ENCODE measurements at places on chromosomes 1 and 21.

GRCh38 chr1:236307435-236307834, 25.7 kb upstream of the ERO1B start:
- DNase-seq = no peak

DNA sequence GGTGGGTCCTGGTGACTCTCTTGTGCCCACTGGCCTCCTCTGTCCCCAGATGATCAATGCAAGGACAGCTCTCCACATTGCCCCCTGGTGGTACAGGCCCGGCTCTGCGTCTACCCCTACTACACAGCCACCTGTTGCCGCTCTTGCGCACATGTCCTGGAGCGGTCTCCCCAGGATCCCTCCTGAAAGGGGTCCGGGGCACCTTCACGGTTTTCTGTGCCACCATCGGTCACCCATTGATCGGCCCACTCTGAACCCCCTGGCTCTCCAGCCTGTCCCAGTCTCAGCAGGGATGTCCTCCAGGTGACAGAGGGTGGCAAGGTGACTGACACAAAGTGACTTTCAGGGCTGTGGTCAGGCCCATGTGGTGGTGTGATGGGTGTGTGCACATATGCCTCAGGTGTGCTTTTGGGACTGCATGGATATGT, 10.8 kb downstream of the ADAMTSL4 start:
- peak; percentile 54 for DNase-seq

GRCh38 chr1:201673915-201674314, 135.0 kb downstream of the NAV1 start:
- no peak for DNase-seq

GRCh38 chr1:2350911-2351655, 40.3 kb downstream of the MORN1 start:
- DNase-seq = no peak

GRCh38 chr1:56079391-56079790, 500.0 kb downstream of the PLPP3 start:
- no peak for DNase-seq

- DNase-seq = no peak
Measured at GRCh38 chr21:26100573-26100972, 70.0 kb downstream of the APP start.

DNA sequence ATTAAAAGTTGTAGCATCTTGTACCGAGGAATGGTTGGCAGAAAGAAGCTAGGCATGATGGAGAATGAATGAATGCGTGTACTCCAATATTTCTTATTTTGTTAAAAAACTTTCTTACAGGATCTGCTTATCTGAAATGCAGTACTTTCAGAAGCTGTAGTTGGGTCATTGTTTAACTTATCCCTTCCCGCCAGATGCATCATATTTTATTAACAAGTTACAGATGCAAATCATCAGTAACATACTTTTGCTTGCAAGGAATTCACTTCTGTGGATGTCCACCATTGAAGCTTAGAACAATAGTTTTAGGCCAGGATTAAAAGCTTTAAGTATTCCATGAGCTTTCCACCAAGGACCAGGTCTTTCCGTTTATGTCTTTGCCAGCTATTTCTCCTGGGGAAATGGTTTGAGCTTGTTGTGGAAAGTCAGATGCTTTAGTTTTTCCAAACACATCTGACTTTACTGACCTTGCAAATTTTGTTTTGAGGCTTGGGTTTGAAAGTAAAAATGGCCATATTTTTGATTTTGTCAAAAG, 65.4 kb downstream of the PATJ start:
- DNase-seq = peak; percentile 49

DNA sequence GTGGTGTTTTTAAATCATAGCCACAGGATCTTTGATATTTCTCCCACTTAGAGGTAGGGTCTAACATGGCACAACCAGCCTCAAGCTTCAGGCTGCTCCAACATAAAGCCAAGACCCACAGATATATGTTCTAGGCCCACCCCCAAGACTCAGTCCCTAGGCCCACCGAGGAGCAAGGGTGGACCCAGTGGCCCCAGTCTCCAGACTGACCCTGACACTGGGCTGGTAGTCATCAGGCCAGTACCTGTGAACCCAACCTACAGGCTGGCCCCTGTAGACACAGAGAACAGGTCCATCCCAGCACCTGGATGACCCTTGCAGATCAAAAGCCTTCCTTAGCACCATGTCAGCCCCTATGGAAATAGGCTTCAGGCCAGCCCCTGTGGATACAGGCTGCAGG, 60.5 kb downstream of the NEGR1 start:
- no peak for DNase-seq

- peak; percentile 53 for DNase-seq
Measured at GRCh38 chr1:206738370-206739366, 31.9 kb upstream of the IL19 start.

DNA sequence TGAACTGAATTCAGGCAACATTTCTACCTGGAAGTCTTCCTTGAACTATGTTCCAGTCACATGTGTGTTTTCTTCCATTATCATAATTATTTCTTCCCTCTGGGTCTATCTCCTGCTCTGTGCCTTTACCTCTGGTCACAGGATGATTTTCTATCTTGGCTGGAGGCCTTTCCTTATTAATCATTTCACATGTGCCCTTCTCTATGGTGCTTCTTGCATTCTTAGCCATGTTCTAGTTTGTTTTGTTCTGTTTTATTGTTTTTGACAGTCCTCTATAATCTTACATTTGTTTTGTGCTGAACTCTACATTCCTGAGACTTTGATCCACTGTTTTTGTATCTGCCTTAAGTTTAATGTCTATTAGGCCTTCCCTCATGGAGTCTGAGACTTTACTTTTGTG, 51.0 kb downstream of the SGIP1 start:
- no peak for DNase-seq

DNA sequence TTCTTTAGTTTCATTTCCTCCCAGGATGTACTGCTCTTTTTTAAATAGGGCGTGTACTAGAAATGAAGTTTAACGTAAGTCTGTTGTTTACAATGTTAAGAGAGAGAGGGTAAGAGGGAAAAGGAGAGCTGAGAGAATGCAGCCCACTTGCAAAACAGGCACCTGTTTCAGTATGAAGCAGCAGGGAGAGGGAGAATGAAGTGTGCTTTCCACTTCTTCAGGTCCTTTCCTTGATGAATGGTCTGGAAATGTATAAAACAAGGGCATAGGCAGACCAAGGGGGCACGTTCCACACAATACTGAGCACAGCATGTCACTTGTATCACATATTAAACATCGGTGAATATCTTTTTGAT, 2.0 kb downstream of the KCNA3 start:
- no peak for DNase-seq

DNA sequence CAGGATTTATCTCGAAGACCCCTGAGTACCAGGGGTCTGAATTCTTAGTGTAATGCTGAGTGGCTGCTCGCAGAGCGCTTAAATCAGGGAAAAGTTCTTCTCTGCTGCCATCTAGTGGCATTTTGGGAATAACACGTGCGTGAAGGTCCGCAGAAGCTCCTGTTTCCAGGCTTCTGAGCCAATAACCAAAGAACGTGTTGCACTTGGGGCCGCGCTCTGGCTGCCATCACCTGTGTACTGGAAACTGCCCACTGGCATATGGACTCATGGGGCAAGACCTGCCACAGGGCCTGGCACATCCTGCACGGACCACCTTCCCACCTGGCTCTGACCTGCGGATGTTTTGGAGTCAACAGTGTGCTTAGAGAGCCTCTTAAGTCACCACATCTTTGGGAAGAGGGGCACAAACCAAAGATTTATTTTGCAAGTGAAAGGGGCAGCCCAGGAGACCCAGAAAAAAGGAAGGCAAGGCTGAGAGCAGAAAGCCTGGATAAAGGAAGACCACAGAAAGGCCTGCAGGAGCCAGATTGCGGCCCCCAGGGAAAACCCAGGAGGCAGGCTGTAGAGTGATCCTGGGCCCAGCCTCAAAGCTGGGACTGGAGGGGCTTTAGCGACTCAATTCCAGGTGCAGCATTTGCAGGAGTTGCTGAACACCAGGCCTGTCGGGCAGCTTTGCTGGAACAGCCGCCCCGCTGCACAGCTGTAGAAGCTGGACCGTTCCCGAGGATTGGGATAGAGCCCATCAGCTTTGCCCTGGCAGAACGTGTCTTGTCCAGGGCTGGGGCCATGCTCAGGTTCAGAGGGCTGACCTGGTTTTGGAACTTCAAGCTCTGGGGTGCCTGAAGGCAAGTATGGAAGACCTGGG, 13.0 kb downstream of the CHIT1 start:
- DNase-seq = peak; percentile 61

- no peak for DNase-seq
Measured at GRCh38 chr1:228898582-228898992, 163.3 kb downstream of the RHOU start.

GRCh38 chr1:116502671-116503314, 68.0 kb downstream of the CD58 start:
- no peak for DNase-seq

- no peak for DNase-seq
Measured at GRCh38 chr1:155022927-155023236, 10.7 kb downstream of the DCST2 start.

GRCh38 chr21:27695246-27695645, 728.4 kb upstream of the ADAMTS5 start:
- DNase-seq = no peak

DNA sequence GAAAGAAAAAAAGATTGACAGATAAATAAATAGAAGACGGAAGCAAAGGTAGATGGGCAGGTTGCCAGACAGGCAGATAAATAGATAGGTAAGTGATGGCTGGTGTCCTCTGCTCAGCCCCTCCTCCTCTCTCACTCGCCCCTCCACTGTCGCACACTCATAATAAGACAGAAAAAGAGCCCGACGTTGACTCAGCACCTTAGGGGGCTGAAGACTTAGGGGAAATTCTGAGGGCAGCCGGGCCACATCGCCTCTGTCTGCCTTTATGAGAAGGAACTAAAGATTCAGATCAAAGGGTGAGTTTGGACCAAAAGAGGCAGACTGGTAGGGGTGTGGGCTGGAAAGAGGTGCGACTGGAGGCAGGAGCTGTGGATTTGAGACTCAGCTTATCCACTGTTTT, 158.1 kb upstream of the IGSF21 start:
- no peak for DNase-seq

GRCh38 chr21:46150073-46150472, 5.3 kb downstream of the FTCD start:
- no peak for DNase-seq

DNA sequence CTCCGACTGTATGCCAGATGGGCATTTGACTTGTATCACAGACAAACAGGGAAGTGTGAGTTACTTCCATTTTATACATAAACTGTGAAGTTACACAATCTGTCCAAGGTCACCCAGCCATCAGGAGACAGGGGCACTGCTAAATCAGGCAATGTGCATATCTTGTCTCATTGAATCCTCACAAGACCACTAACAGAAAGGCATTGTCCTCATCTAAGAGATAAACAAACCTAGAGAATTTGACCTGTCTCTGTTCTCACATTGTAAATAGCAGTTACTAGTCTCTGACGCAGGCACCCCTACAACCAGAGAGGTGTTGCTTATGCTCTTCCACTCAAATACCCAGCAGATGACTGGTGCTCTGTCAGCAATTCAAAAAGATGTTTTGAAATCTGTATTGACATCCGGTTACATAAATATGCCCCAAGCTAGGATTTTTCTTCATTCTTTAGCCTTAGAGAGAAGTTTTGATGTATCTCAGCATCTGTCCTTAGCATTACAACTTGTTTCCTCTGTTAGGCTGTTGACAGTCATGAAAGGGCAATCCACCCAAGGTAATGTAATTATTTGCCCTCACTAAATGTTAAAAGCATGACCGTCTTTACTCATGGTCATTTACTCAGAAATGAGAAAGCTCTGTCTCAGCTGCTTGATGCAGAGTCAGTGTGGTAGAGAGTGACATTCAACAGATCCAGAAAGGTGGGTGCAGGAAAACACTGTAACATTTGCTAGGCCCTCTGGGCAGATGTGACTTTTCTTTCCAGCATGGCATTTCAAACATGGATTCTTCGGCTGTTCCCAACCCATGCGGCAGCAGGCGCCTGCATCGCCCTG, 51.9 kb upstream of the ZNF326 start:
- peak; percentile 61 for DNase-seq

- DNase-seq = no peak
Measured at GRCh38 chr21:26572076-26572701, 897 bp downstream of the CYYR1 start.

GRCh38 chr1:220889333-220889732, 10.1 kb downstream of the HLX start:
- no peak for DNase-seq

DNA sequence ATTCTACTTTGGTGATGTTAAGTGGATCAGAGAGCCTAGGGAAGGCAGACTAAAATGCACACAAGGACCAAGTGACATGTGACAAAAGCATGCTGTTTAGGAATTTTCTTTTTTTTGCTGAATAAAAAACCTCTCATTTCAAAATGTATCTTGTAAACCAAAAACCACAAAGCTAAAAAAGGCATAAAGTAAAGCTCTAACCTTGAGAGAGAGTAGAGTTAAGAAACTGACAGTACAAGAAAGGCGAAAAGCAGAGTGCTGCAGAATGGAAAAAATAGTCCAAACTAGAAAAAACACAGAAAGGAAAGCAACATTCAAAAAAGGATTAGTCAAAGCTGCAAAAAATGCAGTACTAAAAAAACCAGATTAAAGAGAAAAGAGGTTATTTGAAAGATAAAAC, 76.5 kb downstream of the EPS15 start:
- no peak for DNase-seq

DNA sequence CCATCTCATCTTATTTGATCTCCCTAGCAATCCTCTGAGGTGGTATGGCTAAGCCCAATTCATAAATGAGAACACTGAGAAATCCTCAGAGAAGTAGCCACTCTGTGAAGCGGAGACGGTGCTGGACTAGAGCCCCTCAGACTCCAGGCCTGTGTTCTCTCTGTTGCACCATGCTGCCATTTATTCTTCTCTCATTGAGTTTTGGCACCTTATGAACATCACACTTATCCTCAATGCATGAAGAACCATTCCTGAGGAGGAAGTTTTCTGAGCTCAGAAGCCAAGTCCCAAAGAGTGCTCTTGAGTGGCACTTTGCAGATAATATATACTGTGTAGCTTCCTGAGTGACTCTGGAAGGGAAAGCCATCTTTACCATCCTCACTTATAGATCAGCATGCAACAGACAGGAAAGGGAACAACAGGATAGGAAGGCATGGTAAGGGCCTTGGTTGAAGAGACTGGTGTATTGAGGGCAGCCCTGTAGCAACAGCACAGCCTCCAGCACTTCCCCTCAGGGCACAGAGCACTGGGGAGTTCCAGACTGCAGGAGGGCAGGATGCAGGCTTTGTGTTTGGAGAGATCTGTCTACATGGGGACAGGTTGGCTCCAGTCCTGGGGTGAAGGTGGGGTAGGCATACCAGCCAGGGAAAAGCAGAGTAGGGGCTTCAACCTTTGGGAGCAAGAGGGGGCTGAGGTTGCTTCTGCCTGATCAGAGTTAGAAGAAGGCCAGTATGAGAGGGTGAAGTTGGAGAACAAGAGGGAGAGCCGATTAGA, 1.6 kb upstream of the CRNN start:
- no peak for DNase-seq

- DNase-seq = no peak
Measured at GRCh38 chr1:77639557-77640069, 42.8 kb downstream of the ZZZ3 start.

Measured in AG10803 (cell line).